ENCODE measurements at places on chromosomes 11 and 22.
A peak's percentile ranks its signal among the peaks of the same experiment; 100 is the strongest.

- DNase-seq = no peak
Measured at GRCh38 chr22:46350646-46351045, 15.1 kb downstream of the TRMU start.

DNA sequence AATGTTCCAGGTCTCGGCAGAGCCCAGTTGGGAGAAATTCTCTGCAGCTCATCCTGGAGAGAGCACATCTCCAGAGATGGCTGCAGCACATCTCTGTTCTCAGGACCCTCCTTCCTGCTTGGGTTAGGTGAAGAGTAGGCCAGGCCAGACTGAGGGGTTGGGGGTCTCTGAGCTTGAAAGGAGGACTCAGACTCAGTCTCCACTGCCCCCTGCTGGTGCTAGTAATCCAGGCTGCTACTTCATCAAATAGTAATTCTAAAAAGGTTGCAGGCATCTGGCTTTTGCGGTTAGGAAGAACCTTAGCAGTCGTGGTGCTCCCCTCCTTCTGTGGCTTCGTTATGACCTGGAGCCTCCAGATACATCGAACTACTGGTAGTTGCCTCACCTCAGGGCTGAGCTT is 9.7 kb downstream of the TUB start:
- peak; percentile 8 for DNase-seq

DNA sequence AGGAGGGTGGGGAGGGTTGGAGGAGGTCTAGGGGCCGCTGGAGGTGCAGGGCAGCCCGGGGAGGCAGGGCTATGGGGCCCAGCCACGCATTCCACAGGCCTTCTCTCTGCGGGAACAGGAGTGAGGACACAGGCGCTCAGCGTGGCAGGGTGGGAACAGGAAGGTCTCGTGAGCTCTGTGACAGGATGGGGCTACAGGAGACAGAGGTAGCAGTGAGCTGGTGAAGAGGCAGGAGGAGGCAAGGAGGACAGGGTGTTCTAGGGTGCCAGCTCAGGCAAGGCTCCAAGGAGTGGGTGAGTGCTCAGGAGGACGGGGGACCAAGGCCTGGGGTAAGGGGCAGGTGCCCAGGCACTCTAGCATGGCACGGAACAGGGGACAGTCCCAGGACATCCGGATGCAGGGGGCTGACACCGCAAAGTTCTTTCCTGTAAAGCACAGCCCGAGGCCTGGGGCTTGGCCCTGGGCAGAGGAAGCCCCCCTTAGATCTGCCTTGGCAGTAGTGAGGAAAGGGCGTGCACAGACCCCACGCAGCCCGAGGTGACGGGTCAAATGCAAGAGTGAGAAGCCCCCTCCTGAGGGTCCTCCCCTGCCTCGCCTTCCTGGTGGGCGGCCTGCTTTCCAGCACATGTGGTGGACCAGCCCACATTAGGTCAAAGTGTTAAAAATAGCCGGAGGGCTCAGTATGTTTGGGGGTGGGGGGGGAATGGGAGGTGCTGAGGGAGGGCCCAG is 4.7 kb upstream of the NEAT1 start:
- DNase-seq = no peak

GRCh38 chr22:29726512-29727130 is 6.8 kb downstream of the CABP7 start:
- DNase-seq = no peak

GRCh38 chr11:43732225-43732624 is 51.7 kb downstream of the HSD17B12 start:
- DNase-seq = no peak

DNA sequence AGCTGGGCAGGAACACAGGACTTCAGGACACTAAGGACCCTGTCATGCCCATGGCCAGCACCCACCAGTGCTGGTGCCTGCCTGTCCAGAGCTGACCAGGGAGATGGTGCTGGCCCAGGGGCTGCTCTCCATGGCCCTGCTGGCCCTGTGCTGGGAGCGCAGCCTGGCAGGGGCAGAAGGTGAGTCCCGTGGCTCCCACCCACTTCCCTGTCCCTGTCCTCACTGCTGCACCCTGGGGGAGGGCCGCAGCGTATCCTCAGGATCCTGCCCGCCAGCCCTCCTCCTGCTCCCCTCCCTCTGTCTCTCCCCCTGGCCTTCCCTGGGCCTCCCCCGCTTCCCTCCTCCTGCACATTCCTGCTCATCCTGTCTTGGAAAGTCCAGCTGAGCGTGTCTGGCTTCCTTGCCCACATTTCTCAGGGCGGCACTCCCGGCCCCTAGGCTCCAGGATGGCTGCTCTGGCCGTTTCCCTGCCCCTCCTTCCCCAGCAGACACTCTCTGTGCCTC is 8.7 kb downstream of the CSF2RB start:
- no peak for DNase-seq
